RPMI8226 (cell line): ENCODE measurements at places on chromosomes 3 and 15.

DNA sequence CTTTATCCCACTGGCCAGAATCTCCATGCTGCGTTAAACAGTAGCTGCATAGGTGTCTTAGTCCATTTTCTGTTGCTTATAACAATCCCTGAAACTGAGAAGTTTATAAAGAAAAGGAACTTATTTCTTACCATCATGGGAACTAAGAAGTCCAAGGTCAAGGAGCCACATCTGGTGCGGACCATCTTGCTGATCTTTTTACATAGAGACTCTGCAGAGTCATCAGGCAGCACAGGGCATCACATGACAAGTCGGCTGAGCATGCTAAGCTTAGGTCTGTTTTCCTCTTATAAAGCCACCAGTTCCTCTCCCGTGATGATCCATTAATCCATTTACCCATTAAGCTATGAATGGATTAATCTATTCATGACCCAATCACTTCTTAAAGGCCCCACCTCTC, 22.4 kb upstream of the FAM174B start:
- peak; percentile 37 for DNase-seq

DNA sequence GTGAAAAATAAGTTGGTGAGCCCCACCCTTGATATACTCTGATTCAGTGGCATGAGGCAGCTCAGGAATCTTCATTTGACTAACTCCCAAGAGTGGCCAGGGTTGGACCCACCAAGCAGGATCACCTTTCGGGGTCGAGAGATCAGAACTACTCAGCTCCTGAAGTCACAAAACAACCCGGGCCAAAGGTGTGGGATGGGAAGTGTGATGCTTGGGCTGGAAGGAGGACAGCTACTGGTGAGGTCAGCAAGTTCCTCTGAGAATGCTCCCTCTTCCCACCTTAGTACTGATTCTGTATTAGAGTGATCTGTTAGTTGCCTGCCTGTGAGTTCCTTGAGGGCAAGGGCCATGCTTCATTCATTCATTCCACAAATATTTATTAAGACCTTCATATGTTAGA, 15.1 kb downstream of the ESYT3 start:
- DNase-seq: no peak

- no peak for DNase-seq
Observed at GRCh38 chr15:86164232-86164898, 84.7 kb downstream of the AGBL1 start.

DNA sequence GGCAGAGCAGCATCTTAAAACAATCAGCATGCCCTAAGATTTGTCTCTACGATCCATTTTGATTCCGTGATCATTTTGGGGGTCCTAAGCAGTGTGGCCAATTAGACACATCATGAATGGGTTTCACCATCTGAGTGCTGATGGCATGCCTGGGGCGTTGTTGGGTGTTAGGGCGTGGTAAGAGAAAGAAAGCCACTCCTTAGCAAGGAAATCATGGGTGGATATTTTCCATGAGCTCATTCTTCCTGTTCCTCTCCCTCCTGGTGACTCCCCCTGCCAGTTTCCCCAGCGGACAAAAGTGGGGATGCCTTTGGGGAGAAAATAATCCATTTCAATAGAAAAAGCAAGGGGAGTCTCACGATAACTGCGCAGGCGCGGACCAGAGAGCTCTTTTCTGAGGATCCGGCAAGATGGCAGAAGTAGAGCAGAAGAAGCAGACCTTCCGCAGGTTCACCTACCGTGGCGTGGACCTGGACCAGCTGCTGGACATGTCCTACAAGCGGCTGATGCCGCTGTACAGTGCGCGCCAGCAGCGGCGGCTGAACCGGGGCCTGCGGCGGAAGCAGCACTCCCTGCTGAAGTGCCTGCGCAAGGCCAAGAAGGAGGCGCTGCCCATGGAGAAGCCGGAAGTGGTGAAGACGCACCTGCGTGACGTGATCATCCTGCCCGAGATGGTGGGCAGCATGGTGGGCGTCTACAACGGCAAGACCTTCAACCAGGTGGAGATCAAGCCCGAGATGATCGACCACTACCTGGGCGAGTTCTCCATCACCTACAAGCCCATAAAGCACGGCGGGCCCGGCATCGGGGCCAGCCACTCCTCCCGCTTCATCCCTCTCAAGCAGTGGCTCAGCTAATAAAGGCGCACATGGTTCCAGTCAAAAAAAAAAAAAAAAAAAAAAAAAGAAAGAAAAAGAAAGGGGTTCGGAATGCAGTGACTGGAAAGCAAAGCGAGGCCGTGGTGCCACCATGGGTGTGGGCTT, 301.8 kb downstream of the LRTM1 start:
- DNase-seq: no peak

DNA sequence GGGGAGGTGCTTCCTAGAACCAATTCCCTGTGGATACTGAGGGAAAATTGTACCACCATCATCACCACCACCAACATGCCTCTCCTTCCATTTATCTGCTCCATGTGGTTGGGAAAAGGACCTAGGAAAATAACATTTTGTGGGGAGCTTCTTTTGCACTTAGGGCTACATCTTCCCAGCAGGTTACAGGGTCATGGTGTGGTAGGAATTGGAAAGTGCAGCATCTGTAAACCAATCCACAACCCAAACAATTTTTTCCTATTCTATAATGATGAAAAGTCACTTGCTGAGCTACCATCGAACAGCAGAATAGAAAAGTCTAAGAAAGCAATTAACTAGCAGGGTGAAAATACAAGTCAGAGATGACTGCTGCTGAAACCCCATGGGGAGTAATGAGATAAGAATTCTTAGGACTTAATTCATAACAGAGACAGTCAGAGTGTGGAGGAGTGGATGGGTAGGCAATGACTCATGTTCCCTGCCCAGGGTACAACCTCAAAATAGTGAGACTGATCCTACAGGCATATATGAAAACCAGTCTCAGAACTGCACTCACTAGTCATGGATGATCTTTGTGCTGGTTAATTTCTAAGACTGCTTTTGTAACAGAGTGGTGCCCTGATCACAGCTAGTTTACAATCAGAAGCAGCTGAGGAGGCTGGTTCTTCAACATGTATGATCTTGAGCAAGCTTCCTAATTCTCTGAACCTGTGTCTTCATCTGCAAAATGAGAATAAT, 38.1 kb upstream of the LEKR1 start:
- DNase-seq: no peak

- DNase-seq: no peak
Observed at GRCh38 chr3:54994111-54994513, 66.3 kb upstream of the LRTM1 start.

DNA sequence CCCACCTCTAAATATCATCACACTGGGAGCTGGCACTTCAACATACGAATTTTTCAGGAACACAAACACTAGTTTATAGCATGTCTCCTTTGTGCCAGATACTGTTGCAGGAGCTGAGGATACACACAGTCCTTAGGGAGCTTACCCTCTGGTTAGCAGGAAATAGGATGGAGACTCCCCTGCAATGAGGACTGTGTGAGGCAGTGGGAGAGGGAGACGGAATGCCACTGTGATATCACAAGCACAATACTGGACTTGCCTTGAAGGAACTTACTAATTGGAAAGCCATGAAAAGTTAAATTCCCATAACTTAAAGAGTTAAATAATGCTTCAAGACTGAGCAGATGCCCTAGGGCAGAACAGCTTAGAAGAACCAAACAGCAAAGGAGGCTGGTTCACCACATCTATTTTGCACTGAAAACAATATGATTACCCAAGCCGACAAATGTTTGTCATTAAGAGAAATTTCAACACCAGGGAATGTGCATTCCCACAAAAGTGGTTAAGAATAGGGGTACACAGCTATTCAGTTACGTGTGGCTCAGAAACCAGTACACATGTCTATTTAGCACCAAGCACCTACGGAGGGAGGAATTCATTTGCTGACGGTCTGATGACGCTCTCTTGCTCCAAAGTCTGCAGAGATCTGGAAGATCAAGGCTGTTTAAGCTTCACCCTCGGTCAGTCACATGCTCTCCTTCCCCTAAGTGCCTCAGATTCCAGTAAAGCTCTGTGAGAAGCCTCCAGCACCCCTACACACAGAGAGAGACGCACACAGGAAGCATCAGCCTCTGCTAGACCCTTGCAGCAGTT, 5.2 kb downstream of the TBC1D2B start:
- DNase-seq: no peak

DNA sequence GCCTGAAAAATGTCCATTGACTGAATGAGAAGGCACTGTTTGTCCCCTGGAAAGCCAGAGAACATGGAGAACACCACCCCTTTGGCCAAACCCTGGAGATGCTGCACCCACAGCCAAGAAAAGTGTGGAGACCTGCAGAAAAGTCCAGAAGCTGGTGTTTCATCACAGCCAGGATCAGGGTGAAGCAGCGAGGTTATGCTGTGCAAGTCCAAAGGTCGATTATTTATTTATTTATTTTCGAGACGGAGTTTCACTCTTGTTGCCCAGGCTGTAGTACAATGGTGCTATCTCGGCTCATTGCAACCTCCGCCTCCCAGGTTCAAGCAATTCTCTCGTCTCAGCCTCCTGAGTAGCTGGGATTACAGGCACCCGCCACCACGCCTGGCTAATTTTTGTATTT, 5.5 kb upstream of the CTSH start:
- no peak for DNase-seq

DNA sequence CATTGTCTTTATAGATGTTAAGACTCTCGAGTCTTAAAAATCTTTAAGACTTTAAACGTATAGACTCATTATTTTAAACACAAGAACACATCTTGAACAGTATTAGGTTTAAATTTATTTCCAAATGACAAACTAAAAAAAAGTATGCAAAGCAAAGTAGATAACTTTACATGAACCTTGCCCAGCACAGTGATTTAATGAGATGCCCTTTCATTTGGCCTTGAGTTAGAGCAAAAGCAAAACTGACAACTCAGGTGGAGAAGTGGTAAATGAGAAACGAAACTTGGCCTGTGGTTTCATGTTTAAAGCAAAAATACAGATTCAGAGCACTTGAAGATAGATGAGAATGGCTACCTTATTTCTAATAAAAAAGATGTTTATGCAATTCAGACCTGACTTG, 8.6 kb downstream of the GPR15 start:
- peak; percentile 80 for DNase-seq

- DNase-seq: no peak
Observed at GRCh38 chr15:84880822-84881519, 3.5 kb upstream of the SLC28A1 start.

GRCh38 chr3:30248423-30248822, 358.0 kb upstream of the TGFBR2 start:
- DNase-seq: no peak

GRCh38 chr15:74857671-74858368, 14.9 kb upstream of the ULK3 start:
- DNase-seq: peak; percentile 43

DNA sequence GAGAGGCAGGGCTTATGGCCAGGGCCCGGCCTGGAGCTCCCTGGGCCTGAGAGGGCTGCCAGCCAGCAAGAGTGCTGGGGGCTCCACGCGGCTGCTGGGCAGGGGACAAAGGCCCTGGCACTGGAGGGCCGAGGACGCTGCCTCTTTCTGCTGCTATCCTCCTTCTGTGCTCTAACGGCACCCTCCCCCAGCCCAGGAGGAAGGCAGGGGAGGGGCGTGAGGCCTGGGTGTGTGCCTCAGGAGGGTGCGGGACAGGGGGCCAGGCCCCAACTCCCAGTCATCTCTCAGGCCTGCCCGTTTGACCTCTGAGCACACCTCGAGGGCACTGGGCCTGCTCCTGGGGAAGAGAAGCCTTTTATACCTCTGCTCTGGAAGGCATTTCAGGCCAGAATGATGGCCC, 115.5 kb downstream of the ADCY5 start:
- DNase-seq: no peak

DNA sequence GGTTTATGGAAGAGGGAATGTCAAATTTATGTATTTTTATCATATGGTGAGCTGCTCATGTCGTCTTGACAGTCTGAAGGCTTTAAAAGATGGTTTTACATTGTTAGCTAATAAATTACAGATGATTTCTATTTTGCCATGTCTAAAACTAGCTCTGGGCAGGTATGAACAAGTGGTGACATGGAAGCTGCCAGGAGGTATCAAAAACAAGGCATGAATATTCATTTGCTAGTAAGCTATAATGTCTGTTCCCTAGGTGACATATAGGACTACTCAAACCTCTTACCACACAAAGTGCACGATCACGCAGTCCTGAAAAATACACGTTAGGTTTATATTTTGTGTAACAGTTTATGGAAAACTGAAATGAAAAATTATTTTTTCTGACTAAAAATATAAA, 34.8 kb downstream of the ST3GAL6 start:
- no peak for DNase-seq

- DNase-seq: no peak
Observed at GRCh38 chr3:81198216-81198615, 563.2 kb downstream of the GBE1 start.

- DNase-seq: no peak
Observed at GRCh38 chr3:136135039-136135802, 60.9 kb downstream of the MSL2 start.

- no peak for DNase-seq
Observed at GRCh38 chr3:106678657-106679390, 698.4 kb upstream of the CCDC54 start.

DNA sequence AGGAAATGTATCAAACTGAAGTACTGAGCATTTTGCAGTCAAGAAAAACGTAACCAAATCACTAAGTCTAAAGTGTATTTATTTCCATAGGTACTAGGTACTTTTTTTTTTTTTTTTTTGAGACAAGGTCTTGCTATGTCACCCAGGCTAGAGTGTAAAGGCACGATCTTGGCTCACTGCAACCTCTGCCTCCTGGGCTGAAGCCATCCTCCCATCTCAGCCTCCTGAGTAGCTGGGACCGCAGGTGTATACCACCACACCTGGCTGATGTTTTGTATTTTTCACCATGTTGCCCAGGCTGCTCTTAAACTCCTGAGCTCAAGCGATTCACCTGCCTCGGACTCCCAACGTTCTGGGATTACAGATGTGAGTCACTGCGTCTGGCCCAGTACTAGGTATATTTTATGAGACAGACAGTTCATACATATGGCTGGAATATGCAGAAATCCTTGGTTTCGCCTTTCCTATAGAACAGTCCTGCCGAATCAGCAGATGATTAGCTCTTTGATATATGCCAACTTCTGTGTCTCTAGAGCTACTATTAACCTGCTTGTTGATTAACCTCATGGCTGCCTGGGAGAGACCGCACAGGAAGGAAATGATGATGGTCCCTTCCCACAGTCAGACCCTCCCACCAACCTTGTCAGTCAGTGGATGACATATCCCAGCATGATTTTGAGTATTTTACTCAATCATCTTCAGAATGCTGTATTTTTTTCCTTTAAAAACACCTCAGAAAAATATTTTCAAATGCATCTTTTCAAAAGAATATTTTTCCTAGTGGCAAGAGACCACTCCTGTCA, 32.3 kb downstream of the TMOD3 start:
- no peak for DNase-seq

- DNase-seq: peak; percentile 48
Observed at GRCh38 chr3:193040836-193041672, 123.4 kb upstream of the MB21D2 start.
